ENCODE measurements at places on chromosomes 11 and 22. TPM values are rescaled to one million over a fixed set of nuclear protein-coding genes. Genes with fewer than 3 reads are reported as not detected.

The ACR gene
- total RNA-seq = not detected

The PHOX2A gene
- not detected for total RNA-seq

The SCGB1D4 gene
- total RNA-seq = not detected

The MUC6 gene
- under 0.01 TPM for total RNA-seq

The INPP5J gene
- not detected for total RNA-seq

The GRIA4 gene
- total RNA-seq = not detected

The ZFTA gene
- 2.6 TPM for total RNA-seq

The NLRP10 gene
- total RNA-seq = not detected

The MRGPRE gene
- total RNA-seq = not detected

The MYOD1 gene
- not detected for total RNA-seq

The PLCB3 gene
- total RNA-seq = 3.7 TPM

The CHST1 gene
- total RNA-seq = not detected

The SYT12 gene
- total RNA-seq = 0.10 TPM

The SREBF2 gene
- total RNA-seq = 47.9 TPM

The RIMBP3C gene
- total RNA-seq = 0.10 TPM

The C11orf16 gene
- total RNA-seq = not detected

The MS4A8 gene
- not detected for total RNA-seq

The MMP3 gene
- not detected for total RNA-seq

The XKR3 gene
- not detected for total RNA-seq

Data from mononuclear cell (primary cell).